Nucleus accumbens (tissue), 56 donors: ENCODE measurements at places on chromosomes 11 and 22.

- no peak for DNase-seq
These were observed 4.3 kb downstream of the SLC43A3 start for GRCh38 chr11:57422669-57423068.

DNA sequence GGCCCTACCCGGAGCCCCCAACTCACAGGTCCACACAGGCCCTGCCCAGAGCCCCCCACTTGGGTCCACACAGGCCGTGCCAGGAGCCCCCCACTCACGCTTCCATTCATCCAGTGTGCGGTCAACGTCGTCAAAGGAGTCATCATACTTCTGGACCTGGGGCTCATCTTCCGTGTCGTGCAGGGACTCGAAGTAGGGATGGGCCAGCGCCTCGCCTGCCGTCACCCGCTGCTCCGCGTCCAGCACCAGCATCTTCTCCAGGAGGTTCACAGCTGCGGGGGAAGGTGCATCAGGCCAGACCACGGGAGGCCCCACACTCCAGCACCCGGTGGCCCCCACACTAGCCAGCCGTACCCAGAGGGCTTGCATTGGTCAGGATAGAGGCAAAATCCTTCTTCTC is 4.0 kb upstream of the HDAC10 start:
- no peak for DNase-seq

DNA sequence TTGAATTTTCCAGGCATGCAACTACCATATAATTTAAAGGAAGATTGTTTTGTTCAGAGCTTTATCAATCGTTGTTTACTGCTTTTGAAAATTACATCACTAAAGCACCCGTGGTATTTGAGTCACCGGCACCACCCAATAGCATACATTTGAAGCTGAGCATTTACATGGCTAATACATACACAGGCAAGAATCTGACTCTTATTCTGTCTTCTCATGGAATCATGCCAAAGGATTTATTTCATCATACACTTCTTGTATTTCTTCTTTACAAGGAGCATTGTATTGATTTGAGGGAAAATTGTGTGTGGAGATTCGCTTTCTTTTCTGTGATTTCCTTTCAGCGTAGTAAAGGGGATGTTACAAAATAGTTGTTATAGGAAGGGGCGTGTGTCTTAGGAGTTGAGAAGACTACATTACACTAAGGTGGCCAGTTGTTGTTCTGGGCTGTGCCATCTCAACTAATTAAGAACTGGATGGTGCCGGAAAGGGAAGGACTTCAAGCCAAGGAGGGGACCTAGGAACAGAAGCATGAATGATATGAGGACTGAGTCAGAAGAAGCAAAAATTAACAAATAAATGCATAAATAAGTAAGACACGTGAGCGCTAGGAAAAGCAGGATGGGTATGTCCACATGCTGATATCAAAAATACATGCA is 12.9 kb upstream of the CD3E start:
- DNase-seq, result no peak

DNA sequence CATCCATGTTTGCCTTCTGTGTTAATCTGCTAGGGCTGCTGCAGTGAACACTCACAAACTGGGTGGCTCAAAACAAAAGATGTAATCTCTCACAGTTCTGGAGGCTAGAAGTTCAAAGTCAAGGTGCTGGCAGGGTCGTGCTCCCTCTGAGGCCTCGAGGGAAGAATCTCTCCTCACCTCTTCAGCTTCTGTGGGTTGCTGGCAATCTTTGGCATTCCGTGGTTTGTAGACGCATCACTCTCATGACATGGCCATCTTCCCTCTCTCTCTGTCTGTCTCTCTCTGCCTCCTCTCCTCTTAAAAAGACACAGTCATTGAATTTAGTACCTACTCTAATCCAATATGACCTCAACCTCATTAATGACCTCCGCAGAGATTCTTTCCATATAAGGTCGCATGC is 78.8 kb downstream of the TSPAN18 start:
- DNase-seq, result no peak

GRCh38 chr11:15473954-15474837 is 359.5 kb downstream of the INSC start:
- DNase-seq, result no peak

DNA sequence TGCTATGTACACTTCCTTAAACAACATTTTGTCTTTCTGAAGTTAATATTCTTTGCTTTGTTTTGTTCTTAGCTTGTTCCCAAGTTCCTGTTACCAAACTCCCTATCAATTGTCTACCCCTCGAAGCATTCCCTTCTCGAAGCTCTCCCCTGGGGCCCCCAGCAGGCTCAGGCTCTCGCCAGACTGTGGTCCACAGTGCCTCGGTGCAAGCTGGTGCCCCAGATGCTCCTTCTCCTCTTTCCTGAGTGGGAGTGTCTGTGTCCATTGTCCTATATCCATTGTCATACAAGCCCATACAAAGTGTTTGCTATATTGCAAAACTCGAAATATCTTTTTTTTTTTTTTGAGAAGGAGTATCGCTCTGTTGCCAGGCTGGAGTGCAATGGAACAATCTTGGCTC is 51.7 kb upstream of the RTL6 start:
- DNase-seq, result no peak

DNA sequence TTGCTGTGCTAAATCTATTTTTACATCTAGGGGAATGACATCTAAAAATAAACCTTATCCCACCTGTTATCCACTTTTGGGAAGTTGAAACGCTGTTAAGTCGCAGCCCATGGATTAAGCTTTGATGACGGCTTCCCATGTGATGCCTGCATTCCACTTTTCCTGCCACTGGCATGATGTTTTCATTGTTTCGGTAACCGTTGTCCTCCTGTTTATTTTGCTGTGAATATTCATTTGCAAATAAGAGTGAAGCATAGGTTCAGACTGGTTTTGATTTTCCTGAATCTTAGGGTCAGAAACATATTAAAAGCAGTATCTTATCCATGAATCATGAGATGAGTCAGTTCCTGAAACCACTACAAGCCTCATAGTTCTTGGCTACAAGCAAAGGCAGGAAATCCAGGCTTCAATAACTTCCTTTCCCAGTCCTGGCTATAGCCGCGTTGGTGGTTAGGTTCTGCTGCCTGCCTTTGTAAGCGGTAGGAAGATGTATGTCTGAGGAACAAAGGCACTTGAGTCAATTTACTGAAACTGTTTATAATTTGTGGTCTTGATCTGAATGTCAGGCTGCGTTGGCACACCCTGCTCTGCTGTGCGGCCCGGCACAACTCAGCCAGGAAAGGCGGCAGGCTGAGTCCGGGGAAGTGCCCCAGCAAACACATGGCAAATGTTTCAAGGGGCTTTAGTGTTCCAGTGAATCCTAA is 19.4 kb downstream of the TEAD1 start:
- DNase-seq, result no peak

DNA sequence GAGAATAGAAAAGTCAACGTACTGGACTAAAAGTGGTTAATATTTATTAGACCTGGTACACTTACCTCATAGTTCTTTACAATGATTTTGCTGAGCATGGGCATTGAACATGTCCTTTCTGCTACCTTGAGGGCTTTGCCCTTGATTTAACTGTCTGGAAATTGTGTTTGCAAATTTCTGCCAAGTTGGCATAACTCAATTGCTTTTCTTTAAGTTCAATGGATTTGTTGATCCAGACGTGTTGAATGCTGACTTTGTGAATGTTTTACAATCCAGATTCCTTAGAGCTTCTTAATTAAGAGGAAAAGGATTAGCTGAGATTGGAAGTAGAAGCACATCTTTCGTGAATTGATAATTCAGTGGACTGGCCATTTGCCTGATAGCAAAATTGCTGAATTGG is 7.2 kb upstream of the OR4X2 start:
- DNase-seq, result no peak

GRCh38 chr11:62984451-62984991 is at the start of gene SLC22A6:
Gene SLC22A6 (minus strand): TSS chr11:62984967. CDS start chr11:62984690, 277 bp downstream.
- no peak for DNase-seq

GRCh38 chr22:27212102-27212501 is 554.7 kb downstream of the MIAT start:
- no peak for DNase-seq

GRCh38 chr22:45790401-45790800 is 118.8 kb downstream of the ATXN10 start:
- DNase-seq, result no peak

DNA sequence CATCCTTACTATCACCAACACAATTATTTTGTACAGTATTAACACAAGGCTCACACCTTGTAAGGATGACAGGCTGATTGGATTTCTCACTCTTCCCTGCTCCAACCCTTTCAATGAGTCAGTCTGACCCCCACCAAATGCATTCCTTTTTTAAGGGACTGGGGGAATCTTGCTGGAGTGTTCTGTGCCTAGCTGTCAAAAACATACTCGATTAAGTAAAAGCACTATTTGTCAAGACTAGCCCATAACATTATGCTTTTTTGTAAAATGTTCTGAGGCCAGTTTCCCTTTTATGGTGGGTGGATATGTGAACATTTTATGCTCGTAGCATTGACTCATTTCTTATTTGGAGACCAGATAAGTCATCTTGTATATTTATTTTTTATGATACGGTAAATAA is 87.2 kb downstream of the PDHX start:
- DNase-seq, result no peak

- no peak for DNase-seq
These were observed 56.0 kb downstream of the PACSIN2 start for GRCh38 chr22:42958937-42959336.

DNA sequence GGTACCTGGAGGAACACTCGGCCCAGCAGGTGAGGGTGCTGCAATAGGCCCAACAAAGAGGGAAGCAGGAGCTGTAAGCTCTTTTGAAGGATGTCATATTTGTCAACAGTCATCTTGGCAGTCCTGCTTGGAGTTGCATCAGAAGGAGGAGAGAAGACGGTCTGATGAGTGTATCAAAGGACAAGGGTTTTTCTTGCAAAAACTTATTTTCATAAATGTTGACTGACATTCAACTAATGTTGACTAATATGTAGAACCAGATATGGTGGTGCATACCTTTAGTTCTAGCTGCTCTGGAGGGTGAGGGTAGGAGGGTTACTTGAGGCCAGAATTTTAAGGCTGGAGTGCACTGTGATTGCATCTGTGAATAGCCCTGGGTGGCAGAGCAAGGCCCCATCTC is 72.3 kb downstream of the CABIN1 start:
- DNase-seq, result no peak

DNA sequence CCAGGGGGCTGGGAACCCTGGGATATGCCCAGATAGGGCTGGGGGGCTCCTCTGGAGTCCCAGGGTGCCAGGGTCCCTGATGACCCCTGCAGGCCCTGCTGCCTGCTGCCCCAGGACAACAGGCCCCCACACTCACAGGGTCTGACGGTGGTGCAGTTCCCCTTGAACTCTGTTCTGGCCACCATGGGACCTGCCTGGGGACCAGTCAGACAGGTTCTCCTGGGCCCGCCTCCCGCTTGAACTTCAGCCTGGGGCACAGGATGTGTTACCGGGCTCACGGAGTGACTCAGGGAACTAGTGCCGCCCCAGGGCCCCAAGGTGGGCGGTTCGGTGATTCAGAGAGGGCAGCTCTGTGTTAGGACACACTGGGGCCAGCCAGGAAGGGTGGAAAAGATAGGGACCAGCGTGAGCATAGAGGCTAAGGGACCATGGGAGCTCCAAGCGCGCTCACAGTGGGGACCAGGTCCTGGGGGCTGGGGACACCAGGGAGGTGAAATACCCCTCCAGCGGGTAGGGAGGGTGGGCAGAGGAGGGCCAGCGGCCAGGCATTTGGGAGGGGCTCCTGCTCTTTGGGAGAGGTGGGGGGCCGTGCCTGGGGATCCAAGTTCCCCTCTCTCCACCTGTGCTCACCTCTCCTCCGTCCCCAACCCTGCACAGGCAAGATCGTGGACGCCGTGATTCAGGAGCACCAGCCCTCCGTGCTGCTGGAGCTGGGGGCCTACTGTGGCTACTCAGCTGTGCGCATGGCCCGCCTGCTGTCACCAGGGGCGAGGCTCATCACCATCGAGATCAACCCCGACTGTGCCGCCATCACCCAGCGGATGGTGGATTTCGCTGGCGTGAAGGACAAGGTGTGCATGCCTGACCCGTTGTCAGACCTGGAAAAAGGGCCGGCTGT is 21.5 kb upstream of the TXNRD2 start:
- DNase-seq, result no peak

DNA sequence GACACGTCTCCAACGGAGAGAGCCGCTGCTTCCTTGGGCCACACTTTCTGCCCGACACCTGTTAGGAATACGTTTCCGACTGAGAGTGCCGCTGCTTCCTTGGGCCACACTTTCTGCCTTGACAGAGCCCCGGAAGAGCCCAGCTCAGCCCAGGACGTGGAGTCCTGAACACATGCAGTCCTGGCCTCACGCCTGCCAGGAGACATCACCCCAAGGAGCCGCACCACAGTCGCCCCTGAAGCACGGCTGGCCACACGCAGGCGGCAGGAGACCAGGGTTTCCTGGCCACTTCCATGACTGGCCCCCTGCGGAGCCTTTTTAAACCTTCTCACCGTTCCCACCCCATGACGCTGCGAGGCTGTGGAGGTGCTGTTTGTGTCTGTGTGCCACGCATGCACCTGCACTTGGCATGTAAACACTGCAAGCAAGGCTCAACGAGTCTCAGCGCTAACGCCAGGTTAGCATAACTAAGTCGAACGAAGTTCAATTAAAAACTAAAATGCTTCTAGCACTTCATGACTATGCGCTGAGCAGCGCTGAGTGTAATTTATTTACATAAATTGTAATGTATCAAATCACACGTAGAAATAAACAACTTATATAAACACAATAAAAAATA is 8.8 kb downstream of the TOLLIP start:
- DNase-seq, result no peak

DNA sequence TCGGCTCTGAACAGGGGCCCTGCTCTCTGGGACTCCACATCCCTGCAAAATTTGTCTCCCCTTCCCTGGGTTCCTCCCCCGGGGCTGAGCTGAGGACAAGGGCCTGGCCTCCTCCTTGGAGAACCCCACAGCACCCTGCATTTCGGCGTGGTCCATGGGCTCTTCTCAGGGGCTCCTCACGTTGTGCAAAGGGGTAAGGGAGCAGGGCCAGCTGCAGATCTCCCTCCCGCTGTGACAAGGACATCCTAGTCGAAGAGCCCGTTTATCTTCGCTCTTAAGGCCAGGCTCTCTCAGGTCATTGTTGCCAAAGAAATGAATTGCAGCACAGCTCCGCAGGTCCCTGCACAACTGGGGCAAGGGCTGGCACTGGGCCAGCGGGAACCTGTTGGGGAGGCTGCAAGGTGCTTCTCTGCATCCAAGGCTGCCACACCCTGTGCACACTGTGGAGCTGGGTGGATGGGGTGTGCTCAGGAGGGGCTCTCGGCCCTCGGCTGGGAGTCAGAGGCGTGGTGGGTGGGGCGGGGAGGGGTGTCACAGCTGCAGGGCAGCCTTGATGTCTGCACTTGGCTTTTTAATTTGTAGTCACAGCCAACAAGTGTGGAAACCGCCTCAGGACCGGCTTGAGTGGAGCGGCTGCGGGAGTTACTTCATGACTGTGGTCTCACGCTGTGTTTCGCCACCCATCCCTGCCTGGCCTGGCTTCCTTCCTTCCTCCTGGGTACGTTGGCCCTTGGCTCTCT is 26.6 kb upstream of the SEPTIN5 start:
- DNase-seq, result no peak
